Spinal cord (tissue), 10 donors: ENCODE measurements at places on chromosomes 1 and 21. TPM values are rescaled to one million over a fixed set of nuclear protein-coding genes. Genes with fewer than 3 reads are reported as not detected.

The VSIG8 gene
- total RNA-seq, result not detected

The C1orf115 gene
- 10.1 TPM for total RNA-seq

The PCSK9 gene
- 1.5 TPM for total RNA-seq

The ERI3 gene
- total RNA-seq, result 68.7 TPM

The C1orf174 gene
- total RNA-seq, result 18.5 TPM

The SYPL2 gene
- total RNA-seq, result 0.72 TPM

The BECN2 gene
- total RNA-seq, result not detected

The TNN gene
- 13.9 TPM for total RNA-seq

The SYTL1 gene
- 0.59 TPM for total RNA-seq

The CFHR5 gene
- 0.59 TPM for total RNA-seq

The YOD1 gene
- total RNA-seq, result 29.0 TPM

DNA sequence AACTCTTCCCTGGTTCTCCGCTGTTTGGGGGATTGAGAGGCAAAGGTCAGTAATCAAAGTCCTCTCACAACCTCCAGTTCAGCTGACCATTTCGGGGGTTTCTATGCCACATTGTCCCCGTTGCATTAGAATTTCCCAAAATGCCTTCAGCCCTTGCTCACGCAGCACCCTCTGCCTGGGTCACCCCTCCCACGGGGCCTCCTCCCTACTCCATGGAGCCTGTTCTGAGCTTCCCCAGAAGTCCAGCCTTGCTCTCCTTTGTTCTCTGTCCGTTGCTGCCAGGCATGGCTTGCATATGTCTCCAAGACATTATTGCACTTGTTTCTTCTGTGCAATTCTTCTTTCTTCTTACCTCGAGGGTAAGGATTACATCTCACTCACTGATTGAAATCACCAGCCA is 16.5 kb downstream of the DMRTB1 start:
- no peak for DNase-seq

DNA sequence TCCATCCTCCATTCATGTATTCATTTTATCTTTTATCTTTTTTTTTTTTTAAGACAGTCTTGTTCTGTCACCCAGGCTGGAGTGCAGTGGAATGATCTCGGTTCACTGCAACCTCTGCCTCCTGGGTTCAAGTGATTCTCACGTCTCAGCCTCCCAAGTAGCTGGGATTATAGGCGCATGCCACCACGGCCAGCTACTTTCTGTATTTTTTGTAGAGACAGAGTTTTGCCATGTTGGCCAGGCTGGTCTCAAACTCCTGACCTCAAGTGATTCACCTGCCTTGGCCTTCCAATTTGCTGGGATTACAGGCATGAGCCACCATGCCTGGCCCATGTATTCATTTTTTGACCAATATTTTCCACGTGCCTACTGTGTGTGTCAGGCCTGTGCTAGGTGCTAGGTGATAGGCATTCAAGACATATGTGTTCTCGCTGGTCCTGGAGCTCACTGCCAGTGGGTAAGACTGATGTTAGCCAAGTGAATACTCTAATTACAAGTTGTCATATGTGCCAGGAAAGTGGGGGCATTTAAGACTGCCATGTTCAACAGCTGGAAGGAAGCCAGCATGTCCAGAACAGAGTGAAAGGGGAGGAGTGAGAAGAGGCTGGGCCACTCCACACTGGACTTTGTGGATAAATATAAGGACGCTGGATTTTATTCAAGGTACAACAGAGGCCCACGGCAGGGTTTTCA is 5.3 kb upstream of the CELSR2 start:
- DNase-seq, result no peak

DNA sequence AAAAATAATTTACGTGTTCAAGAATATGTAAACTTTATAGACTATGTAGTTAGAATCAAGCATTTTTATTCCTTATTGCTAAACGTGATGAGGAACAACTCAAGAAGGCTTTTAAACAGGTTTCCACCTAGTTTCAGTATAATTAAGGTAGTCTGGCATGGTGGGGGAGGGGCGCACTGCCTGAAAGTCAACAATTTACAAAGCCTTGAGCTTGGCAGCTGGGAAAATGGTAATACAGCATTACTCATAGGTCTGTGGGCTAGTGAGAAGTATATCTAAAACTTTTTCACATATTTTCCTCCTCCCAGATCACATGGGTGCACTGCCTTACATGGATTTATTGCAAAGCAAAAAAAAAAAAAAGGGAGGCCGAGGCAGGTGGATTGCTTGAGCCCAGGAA is 75.2 kb downstream of the EVI5 start:
- no peak for DNase-seq

DNA sequence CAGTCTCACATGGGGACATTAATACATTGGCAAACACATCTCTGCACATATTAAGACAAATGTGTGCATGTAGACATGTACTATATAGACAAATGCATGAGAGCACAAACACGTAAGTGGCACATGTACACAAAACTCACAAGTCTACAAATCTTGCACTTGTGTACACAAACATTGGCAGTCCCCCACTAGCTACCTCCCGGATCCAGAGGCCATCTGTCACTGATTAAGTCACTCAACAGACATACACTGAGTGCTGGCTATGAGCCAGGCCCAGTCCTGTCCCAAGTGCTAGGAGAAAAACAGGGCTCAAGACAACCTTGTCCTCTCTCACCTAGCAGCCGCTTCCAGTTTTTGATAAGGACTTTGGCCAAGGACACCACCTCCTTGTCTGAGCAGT is 7.0 kb downstream of the TCEA3 start:
- DNase-seq, result no peak

DNA sequence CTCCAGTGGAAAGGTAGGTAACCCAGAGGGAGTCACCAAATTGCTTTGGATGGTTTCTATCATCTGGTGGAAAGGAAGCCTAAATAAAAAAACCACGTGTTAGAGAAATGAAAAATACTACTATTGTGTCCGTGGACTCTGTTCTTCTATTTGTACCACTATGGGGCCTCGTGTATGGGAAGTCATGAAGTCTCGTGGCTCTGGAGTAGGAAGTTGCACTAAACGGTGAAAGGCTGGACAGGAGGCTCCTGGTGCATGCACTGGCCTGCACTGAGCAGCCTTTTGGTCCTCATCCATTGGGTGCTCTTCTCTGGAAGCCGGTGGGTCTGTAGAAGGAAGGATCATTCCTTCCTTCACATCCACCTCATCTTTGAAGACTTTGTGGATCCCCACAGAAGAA is 17.0 kb downstream of the F3 start:
- DNase-seq, result no peak

DNA sequence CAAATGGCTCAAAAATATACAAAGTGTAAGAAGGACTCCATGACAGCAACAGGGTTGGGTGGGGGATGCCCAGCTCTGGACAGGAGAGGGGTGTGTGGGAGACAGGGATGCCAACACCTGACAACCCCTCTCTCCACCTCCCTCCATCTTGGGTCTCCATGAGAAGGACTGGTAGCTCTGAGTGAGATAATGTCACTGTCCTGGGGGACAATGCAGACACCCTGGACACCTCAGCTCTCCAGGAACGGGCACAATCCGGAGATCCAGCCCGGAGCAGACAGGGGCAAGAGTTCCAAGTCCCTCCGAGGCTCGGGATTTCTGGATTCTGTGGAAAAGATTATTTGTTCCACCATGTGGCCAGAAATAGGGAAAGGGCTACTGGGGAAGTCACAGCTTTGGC is 122.5 kb downstream of the GLIS1 start:
- no peak for DNase-seq

- no peak for DNase-seq
Measured at GRCh38 chr1:1308756-1309250, 406 bp downstream of the PUSL1 start.

DNA sequence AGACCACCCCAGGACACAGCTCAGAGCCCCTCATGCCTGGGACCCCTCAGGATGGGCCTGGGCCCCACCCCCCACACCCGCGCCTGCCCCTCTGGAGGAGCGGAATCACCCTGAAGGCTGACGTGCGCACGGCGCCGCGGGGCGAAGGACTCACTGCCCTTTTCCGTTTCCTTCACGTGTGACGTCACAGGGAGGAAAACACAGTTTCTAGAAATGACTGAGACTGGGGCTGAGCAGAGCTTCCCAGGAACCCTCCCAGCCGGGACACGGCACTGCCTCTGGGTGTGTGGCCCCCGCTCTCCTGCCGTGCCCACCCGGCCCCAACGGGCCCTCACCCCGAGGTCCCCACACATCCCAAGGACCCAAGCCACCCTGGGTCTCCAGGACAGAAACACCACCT is 5.4 kb upstream of the TNFRSF4 start:
- DNase-seq, result no peak

DNA sequence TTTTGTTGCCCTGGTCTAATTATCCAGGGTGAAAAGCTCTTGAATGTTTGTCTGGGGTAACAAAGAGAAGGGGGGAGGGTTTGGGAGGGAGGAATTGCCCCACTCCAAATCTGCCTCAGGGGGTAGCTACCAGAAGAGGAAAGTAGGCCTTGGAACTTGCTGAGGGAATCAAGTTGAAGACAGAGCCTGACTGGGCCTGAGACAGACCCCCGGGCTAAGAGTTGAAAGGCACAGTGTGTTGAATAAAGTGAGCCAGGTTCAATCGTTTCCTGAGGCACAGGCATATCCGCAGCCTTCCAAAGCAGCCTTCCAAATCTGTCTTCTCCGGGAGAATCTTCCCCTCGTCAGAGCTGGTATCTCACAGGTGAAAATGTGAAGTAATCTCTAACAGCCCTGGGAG is 96.6 kb downstream of the LRIG2 start:
- no peak for DNase-seq

DNA sequence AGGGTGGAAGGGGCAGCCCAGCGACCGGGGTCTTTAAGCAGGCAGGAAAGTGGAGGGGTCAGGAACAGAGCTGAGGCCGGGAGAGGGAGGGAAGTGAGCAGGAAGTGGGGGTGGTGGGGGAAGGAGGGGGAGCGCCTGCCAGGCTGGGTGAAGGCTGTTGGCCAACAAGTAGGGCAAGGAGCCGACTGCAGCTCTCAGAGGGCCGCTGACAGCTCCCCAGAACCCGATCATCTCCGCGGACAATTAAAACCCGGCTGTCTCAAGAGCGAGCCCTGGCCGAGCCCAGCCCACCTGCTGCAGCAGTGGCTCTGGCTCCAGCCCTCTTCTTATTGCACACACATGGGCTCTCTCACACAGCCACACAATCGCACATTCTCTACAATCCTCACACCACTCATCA is 51.6 kb downstream of the GRIK3 start:
- DNase-seq, result no peak

DNA sequence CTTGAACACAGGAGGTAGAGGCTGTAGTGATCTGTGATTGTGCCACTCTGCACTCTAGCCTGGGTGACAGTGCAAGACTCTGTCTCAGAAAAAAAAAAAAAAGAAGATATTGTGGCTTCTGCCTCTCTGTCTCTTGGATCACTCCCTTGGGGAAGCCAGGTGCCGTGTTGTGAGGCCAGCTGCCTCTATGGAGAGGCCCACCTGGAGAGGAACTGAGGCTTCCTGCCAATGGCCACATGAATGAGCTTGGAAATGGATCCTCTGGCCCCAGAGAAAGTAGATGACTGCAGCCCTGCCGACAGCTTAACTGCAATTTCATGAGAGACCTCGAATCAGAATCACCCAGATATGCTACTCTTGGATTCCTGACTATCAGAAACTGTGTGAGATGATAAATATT is 19.7 kb upstream of the AK2 start:
- DNase-seq, result no peak

GRCh38 chr1:168455764-168456163 is 88.0 kb downstream of the XCL2 start:
- no peak for DNase-seq

GRCh38 chr1:94321662-94322061 is 84.3 kb upstream of the ARHGAP29 start:
- DNase-seq, result peak; percentile 36

DNA sequence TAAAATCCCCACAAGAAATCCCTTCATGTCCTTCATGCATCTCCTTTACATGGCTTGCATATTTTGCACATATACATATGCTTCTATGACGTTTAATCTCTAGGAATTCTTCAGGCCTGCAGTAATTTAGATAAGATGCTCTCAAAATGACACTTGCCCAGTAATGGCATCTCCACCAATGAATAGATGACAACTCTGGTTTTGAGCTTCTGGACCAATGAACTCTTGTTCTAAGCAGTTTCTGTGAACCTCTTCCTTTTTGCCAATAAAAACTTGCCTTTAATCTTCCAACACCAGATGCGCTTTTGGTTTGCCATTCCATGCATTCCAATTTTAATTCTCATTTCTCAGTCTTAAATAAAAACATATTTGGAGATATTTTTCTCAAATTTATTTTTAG is 189.8 kb upstream of the OLFM3 start:
- no peak for DNase-seq

GRCh38 chr1:185245466-185245865 is 71.6 kb downstream of the IVNS1ABP start:
- no peak for DNase-seq
